ENCODE measurements at places on chromosomes 2 and 18. TPM values are rescaled to one million over a fixed set of nuclear protein-coding genes. Genes with fewer than 3 reads are reported as not detected.

SDC1 gene
- 16.0 TPM for polyA plus RNA-seq

STAT4 gene
- polyA plus RNA-seq: 1.5 TPM

CREG2 gene
- polyA plus RNA-seq: not detected

CMPK2 gene
- polyA plus RNA-seq: 2.4 TPM

ITGA6 gene
- 19.5 TPM for polyA plus RNA-seq

GNAL gene
- 1.1 TPM for polyA plus RNA-seq

ALPG gene
- not detected for polyA plus RNA-seq

TMEM127 gene
- polyA plus RNA-seq: 11.4 TPM

RHBDD1 gene
- 4.5 TPM for polyA plus RNA-seq

HMSD gene
- polyA plus RNA-seq: 0.19 TPM

MAPK4 gene
- polyA plus RNA-seq: 0.46 TPM

UGT1A10 gene
- 2.5 TPM for polyA plus RNA-seq

GPR148 gene
- polyA plus RNA-seq: not detected

All from stomach (tissue), 19 donors.